ENCODE measurements at places on chromosomes 12 and 14.

GRCh38 chr14:64997108-64997794 is 10.6 kb downstream of the FNTB start:
- peaks cover 14% of the 10 kb centered on the region for H3K4me1 ChIP-seq
- H3K4me3 ChIP-seq, result no peak overlapping the region
- no peak overlapping the region for H3K27ac ChIP-seq
- H3K36me3 ChIP-seq, result no peaks in the 10 kb centered on the region
- H3K27me3 ChIP-seq, result no peaks in the 10 kb centered on the region
- DNase-seq, result peak; percentile 43

- no peaks in the 10 kb centered on the region for H3K4me1 ChIP-seq
- DNase-seq, result no peak
- H3K4me3 ChIP-seq, result no peak overlapping the region
- H3K36me3 ChIP-seq, result no peaks in the 10 kb centered on the region
Observed at GRCh38 chr12:24913953-24914352, 34.9 kb downstream of the BCAT1 start.

GRCh38 chr12:122593910-122594309 is 66.9 kb downstream of the KNTC1 start:
- no peaks in the 10 kb centered on the region for H3K27me3 ChIP-seq
- no peak for DNase-seq
- H3K4me3 ChIP-seq, result no peak overlapping the region
- no peaks in the 10 kb centered on the region for H3K4me1 ChIP-seq
- H3K36me3 ChIP-seq, result peaks cover 39% of the 10 kb centered on the region

GRCh38 chr14:26265170-26265685 is 332.6 kb downstream of the NOVA1 start:
- no peaks in the 10 kb centered on the region for H3K4me1 ChIP-seq
- H3K27me3 ChIP-seq, result no peaks in the 10 kb centered on the region
- no peak for DNase-seq
- H3K36me3 ChIP-seq, result no peaks in the 10 kb centered on the region
- H3K4me3 ChIP-seq, result no peak overlapping the region

DNA sequence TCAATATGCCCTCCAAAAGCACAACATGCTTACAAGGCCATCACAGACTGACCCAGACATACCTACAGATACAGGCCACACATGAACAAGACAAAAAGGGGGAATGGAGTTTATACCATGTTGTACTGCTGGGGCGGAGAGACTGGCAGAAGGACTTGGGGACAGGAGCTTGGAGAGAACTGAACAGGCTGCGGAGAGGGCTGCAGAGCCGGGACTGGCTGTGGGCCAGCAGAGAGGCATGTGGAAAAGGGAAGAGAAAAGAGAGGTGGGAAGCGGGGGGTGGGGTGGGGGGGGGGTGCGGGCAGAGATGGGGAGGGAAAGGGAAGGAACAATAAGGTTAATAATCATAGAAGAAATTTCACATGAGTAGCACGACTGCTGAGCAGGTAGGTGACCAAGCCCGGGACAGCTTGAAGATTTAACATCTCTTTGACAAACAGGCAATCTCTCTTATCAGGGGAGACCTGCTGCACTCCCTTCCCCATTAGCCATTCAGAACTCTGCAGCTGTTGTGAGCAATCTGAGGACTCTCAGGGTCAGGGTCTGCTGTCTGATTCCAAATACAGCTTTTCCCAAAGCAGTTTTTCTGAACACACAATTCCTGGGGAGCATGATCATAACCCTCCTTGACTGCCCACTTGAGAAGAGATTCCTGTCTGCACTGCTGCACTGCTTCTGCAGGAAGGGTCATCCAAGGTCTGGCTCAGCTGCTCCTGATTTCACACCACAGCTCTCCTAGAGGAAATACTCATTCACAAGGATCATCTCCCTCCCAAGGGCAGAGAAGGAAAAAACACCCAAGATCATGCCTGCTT is 21.6 kb upstream of the STAC3 start:
- H3K4me3 ChIP-seq, result no peak overlapping the region
- peaks cover 10% of the 10 kb centered on the region for H3K36me3 ChIP-seq
